ENCODE measurements at places on chromosomes 7 and 10.

GRCh38 chr7:42234736-42235135, 2.3 kb downstream of the GLI3 start:
- DNase-seq = no peak

GRCh38 chr10:117617659-117618058, 75.1 kb downstream of the EMX2 start:
- DNase-seq = no peak

DNA sequence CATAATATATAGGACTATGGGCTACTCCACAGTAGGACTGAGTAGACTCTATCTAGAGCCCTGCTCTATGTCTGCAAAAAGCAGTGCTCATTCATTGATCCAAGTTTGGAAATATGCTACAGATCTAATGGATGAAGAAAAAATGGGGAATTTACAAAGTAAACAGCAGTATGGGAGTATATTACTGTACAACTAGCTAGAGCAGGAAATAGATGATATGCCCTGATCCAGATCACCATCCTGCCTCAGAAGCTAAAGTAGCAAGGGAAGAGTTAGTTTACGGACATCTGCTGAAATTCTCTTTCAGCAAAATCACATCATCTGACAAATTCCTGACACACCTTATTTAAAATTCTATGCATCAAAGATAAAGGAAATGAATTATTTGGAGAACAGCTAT, 168.2 kb upstream of the SEMA3A start:
- no peak for DNase-seq

GRCh38 chr7:65722361-65722792, 150.5 kb upstream of the VKORC1L1 start:
- DNase-seq = peak; percentile 30

DNA sequence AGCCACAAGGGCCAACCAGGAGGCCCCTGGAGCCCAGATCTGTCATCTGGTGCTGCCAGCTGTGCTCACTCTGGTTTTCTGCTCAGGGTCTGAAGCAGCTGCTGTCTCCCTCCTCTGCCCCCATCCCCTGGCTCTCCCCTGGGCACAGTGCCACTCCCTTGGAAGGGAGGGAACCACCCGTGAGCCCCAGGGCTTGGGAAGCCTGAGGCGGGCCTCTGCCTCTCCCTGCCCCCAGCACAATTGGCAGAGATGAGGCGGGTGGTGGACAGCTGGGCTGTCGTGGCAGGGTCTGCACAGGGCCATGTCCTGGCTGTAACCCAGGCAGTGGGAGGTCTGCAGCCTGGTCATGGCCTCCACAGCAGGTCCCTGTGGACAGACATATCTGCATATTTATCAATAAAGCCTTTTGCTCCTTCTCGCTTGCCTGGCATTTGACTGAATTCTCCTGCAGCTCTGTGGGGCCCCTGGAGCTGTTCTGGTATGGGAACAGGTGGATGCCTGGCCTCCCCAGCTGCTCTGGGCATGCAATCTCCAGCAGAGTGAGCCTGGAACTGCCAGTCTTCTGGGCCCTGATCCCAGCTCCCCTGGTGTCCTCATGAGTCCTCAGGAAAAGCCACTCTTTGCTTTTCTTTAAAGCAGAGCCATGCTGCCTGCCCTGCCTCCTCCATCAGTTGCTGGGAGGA, 1.6 kb upstream of the ANKRD2 start:
- DNase-seq = no peak

DNA sequence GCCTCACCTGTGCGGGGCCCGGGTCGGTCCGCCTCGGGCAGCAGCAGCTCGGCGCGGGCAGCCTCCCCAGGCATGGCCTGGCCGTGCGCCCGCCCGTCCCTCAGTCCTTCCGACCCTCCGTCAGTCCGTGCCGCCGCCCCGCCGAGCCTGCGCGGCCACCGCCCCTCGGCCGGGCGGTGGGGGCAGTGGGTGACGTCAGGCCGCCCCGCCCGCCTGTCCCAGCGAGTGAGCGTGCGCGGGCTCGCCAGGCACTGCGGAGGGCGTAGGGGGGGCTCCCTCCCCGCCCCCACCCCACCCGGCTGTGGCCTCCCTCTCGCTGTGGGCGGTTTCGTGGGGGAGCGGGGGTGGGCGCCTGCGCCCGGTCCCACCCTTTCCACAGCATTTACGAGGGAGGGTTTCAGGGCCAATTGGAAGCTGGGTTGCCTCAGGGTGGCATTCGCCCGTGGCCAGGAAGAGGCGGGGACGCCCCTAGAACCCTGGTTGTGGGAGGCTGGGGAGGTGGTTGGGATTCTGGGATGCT, at the start of gene NACAD:
NACAD (minus strand) TSS at position 149 of the 520 bp plus-strand sequence; CDS start at position 74, 75 bp downstream.
- peak; percentile 20 for DNase-seq

GRCh38 chr10:118753331-118754228, 1.2 kb downstream of the CACUL1 start:
- no peak for DNase-seq

GRCh38 chr10:71594934-71595571, 124.5 kb downstream of the C10orf105 start:
- no peak for DNase-seq

DNA sequence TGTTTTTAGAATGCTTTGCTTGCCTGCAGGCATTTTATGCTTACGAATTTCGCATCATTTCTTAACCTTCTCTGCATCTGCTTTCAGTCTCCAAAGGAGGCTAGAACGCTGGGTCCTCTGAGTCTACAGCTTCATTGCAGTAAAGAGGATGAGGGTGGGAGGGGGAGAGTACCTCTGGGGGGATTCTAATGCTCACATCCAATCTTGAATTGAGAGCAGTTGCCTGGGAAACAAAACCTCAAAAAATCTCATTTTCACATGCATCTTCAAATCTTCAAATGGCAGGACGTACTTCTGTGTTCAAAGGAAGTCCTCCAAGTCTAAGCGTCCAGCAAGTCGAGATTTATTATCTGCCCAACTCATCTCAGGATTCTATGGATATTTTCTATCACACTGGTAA, 100.7 kb upstream of the PRKCQ start:
- DNase-seq = no peak

- no peak for DNase-seq
Measured at GRCh38 chr7:55063633-55064032, 44.8 kb downstream of the EGFR start.

DNA sequence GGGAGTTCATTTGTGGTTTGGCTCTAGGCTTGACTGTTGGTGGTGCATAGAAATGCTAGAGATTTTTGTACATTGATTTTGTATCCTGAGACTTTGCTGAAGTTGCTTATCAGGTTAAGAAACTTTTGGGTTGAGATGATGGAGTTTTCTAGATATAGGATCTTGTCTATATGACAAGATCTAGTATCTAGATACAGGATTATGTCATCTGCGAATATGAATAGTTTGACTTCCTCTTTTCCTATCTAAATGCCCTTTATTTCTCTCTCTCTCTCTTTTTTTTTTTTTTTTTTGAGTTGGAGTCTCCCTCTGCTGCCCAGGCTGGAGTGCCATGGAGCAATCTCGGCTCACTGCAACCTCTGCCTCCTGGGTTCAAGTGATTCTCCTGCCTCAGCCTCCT, 62.9 kb downstream of the MGAM2 start:
- no peak for DNase-seq

GRCh38 chr10:44958898-44959246, 730 bp upstream of the RASSF4 start:
- DNase-seq = no peak

- DNase-seq = no peak
Measured at GRCh38 chr7:87648316-87648715, 20.1 kb downstream of the RUNDC3B start.

- DNase-seq = no peak
Measured at GRCh38 chr10:103897241-103897774, 20.7 kb downstream of the STN1 start.

GRCh38 chr7:35905555-35905954, 104.7 kb downstream of the SEPTIN7 start:
- DNase-seq = no peak

DNA sequence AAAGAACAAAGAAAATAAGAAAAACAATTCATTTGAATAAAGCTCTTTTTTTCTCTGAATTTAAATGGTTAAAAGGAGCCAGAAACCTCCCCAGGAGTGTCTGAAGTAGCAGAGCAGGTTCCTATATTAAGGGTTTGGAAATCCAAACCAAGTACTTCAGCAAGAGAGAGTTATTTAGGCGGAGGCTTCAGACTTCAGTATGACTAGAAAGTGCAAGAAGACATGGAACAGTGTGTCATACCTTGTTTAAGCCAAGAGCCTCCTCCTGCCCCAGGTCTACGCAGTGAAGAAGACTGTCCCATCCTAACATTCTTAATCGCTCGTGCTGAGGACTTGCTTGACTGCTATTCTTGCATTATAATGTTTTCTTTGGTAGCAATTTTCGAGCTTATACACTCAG, 51.3 kb downstream of the ODAD2 start:
- DNase-seq = no peak

DNA sequence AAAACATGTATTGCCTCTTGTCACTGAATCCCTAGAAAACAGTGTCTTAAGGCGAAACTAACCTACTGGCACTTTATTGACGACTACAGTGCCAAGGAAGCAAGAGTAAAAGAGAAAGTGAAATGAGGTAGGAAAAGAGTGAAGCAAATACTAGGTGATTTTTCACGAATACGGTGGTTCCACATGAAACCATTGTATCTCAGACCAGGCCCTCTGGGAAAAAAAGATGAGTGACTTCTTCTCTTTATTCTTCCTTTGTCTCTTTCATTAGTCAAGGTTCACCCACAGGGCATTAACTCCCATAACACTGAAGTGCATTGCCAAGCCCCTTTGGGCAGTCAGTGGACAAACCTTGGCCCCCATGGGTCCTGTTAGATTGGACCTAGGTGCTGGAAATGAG, 16.2 kb upstream of the MACC1 start:
- DNase-seq = no peak

- no peak for DNase-seq
Measured at GRCh38 chr7:80707318-80707717, 68.9 kb downstream of the CD36 start.

DNA sequence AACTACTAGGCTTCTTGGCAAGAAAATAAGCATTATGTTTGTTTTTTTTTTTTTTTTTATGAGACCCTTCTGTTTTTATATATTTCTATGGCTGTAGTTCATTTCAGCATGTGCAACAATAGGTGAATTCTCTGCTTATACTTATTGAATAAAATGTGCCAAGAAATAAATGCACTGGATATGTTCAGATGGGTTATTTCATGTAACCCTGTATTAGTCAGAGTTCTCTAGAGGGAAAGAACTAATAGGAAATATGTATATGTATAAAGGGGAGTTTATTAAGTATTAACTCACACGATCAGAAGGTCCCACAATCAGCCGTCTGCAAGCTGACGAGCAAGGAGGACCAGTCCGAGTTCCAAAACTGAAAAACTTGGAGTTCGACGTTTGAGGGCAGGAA, 292.8 kb downstream of the CSTF2T start:
- no peak for DNase-seq

- DNase-seq = no peak
Measured at GRCh38 chr7:26397796-26398426, 106.2 kb downstream of the SNX10 start.

GRCh38 chr7:107641676-107642075, 19.0 kb upstream of the SLC26A4 start:
- no peak for DNase-seq

GRCh38 chr7:132577206-132578049, 1.2 kb upstream of the PLXNA4 start:
- no peak for DNase-seq

DNA sequence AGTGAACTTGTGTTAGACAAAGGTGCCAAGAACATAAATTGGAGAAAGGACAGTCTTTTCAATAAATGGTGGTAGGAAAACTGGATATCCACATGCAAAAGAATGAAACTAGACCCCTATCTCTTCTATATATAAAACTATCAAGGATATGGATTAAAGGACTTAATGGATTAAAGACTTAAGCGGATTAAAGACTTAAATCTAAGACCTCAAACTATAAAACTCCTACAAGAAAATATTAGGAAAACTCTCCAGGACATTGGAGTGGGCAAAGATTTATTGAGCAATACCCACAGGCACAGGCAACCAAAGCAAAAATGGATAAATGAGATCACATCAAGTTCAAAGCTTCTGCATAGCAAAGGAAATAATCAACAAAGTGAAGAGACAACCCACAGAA, 242.9 kb upstream of the MEOX2 start:
- DNase-seq = no peak

DNA sequence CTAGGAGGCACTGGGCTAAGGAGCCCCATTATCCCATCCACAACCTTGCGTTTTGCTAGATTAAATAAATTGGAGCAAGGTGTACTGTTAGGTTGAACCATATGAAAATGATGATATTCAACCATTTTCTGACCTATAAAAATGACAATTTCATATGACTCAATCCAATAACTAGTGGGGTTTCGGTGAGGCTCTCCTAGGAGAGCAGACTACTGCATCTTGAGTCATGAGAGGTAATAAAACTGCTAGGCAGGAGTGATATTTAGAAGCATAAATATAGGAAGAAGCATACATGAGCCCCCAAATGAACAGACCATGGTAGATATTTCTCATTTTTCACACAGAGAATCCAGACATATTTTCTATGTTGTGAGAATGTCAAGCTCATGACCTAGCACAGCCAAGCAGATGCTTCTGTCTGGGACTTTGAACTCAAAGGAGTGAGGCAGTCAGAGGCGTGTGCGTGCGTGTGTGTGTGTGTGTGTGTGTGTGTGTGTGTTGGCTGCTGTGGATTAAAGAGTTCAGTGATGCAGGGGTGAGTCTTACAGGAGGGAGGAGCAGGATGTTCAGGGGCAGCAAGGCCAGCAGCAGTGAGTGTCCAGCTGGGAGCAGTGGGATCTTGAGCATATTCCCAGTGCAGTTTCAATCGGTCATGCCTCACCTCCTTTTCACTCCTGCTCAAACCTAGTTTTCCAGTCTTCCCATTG, 17.8 kb upstream of the WDR11 start:
- DNase-seq = no peak

GRCh38 chr10:113169853-113170460, 219.9 kb downstream of the TCF7L2 start:
- no peak for DNase-seq

DNA sequence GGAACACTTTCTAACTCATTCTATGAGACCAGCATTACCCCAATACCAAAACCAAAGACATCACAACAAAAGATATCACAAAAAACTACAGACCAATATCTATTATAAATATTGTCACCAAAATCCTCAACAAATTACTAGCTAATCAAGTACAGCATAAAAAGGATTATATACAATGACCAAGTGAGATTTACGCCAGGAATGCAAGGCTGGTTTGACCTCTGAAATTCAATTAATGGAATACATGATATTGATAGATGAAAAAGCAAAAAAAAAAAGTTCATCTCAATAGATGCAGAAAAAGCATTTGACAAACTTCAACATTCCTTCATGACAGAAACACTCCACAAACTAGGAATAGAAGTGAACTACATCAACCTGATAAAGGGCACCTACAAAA, 175.3 kb downstream of the LCOR start:
- DNase-seq = no peak

Data from stimulated activated CD8-positive, alpha-beta memory T cell treated with anti-CD3 and anti-CD28 coated beads, Interleukin-4, amount 100 ng/mL, for 4 hours (primary cell).